ENCODE measurements at places on chromosomes 4 and X.

DNA sequence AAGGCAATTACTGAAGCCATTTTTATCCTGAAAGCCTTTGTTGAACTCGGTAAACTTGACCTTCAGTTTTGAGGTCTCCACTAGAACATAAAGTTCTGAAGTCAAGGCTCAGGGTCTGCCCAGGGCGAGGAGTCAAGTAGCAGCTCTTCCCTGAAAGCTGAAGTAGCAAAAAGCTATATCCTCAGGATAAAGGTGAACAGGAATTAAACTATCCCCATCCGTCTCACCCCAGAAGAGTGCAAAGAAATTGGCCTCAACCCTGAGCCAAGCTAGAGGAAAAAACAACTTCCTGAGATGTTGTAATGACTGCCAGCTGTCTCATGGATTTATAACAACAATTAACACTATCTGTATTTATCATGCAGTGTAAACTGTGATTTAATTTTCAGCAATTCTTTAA is 590.8 kb downstream of the SPRY1 start:
- H3K4me3 ChIP-seq = no peak overlapping the region
- no peak overlapping the region for H3K27ac ChIP-seq
- H3K36me3 ChIP-seq = no peaks in the 10 kb centered on the region
- DNase-seq = no peak
- no peaks in the 10 kb centered on the region for H3K4me1 ChIP-seq

- H3K4me1 ChIP-seq = no peaks in the 10 kb centered on the region
Measured at GRCh38 chrX:37405956-37406355, 56.8 kb downstream of the PRRG1 start.

DNA sequence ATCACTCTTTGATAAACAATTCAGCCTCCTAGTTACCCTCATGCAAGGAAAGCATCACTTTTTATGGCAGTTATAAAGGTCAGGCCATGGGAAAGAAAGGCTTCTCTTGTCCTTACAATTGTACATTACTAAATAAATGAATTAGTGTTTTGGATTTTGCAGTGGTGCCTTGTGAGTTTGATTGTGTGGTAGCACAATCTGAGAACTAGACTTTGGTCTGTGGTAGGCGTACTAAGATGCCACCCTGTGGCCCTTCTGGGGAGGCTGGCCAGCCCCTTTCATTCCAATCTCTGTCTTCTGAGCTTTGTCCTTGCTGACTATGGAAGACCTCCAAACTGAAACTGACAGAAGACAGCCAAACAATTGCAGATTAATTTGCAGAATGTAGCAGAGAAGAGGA is 14.6 kb upstream of the HNRNPD start:
- H3K27me3 ChIP-seq = peaks cover 6% of the 10 kb centered on the region
- H3K36me3 ChIP-seq = no peaks in the 10 kb centered on the region
- H3K4me1 ChIP-seq = no peaks in the 10 kb centered on the region
- H3K27ac ChIP-seq = no peak overlapping the region

GRCh38 chr4:95545546-95545945 is 3.2 kb downstream of the UNC5C start:
- H3K4me3 ChIP-seq = no peak overlapping the region
- H3K4me1 ChIP-seq = peaks cover 6% of the 10 kb centered on the region
- no peak overlapping the region for H3K27ac ChIP-seq
- DNase-seq = no peak

DNA sequence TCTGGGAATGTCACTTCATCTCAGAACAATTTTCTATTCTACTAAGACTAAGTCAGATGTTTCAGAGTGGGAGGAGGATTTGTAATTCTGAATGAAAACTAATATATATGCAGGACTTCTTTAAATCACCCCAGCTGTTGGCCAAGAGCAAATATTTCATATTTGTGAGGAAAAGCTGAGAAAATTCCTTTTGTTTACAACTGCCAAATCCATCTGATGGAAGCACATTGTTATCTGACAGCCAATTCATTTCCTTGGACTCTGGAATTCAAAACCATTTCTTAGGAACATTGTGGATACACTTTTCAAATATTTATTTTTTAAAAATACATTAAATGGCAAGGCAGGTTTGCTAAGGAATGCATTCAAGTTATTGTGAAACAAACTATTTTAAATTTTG is 8.0 kb downstream of the SLIT2 start:
- no peak for DNase-seq
- peaks cover 11% of the 10 kb centered on the region for H3K27me3 ChIP-seq
- no peaks in the 10 kb centered on the region for H3K36me3 ChIP-seq
- H3K27ac ChIP-seq = no peak overlapping the region
- no peaks in the 10 kb centered on the region for H3K4me1 ChIP-seq
- no peak overlapping the region for H3K4me3 ChIP-seq

DNA sequence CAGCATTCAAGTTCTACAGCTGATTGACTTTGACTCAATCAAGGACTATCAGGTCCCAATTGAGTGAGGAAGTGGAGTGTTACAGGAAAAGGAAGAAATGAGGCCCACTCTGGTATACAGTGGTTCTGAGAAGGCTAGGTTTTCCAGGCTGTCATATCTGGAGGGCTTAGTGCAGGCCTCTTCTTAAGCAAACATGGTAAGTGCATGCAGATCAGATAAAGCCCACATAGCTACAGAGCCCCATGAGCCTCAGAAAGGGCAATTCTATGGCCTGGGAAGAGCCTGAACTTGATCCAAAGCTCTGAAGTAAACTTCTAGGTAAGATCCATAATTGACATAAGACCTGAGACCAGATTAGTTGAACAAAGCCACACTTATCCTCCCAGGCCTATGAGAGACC is 29.0 kb upstream of the MAOA start:
- H3K27ac ChIP-seq = no peak overlapping the region
- H3K4me3 ChIP-seq = no peak overlapping the region
- no peaks in the 10 kb centered on the region for H3K4me1 ChIP-seq

DNA sequence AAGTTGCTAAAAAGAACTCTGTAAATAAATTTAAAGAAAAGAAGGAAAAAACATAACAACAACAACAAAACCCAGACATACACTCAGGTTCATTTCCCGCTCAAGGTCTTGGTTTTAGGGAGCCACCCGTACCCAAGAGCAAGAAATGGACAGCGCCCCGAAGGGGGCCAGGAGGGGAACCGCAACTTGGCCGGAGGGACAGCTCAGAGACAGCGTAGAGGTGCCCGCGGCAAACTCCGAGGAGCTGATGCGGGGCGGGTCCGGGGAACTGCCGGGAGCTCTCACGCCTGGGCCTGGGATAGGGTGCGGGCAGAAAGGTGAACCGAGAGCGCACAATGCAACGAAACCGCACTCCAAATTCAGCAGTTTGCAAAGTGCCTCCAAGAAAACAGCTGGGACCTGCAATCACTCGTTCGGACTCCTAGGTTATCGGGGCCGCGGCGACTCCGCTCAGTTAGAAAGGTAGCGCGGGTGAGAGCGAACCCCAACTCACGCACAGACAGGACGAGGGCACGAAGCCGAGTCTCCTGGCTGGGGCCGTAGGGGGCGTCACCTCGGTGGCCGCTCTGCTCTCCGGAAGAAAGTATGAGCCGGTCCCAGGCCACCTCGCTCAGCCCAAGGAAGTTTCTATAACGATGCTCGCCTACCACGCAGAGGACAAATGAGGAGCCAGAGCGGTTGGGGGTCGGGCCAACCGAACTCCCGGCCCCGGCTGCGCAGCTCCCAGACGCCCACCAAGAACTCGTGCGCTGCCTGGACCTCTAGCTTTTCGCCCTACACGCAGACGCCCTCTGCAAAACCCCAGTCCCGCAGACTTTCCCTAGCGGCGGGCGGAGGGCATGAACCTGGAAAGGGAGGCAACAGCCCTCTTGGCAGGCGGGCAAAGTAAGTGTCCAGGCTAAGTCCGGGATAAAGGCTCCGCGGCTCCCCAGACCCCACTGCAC is 1.4 kb downstream of the NDNF start:
- H3K4me3 ChIP-seq = peak overlapping the region; percentile 86
- DNase-seq = peak; percentile 17
- peaks cover 6% of the 10 kb centered on the region for H3K27me3 ChIP-seq
- H3K36me3 ChIP-seq = no peaks in the 10 kb centered on the region
- H3K4me1 ChIP-seq = peaks cover 31% of the 10 kb centered on the region

GRCh38 chr4:1564535-1565375 is 119.4 kb downstream of the FAM53A start:
- DNase-seq = no peak
- no peak overlapping the region for H3K4me3 ChIP-seq
- H3K36me3 ChIP-seq = no peaks in the 10 kb centered on the region

GRCh38 chr4:978957-979701 is 5.8 kb upstream of the DGKQ start:
- no peaks in the 10 kb centered on the region for H3K36me3 ChIP-seq
- DNase-seq = no peak
- H3K27ac ChIP-seq = no peak overlapping the region
- H3K4me1 ChIP-seq = peaks cover 8% of the 10 kb centered on the region
- no peak overlapping the region for H3K4me3 ChIP-seq
- no peaks in the 10 kb centered on the region for H3K27me3 ChIP-seq

DNA sequence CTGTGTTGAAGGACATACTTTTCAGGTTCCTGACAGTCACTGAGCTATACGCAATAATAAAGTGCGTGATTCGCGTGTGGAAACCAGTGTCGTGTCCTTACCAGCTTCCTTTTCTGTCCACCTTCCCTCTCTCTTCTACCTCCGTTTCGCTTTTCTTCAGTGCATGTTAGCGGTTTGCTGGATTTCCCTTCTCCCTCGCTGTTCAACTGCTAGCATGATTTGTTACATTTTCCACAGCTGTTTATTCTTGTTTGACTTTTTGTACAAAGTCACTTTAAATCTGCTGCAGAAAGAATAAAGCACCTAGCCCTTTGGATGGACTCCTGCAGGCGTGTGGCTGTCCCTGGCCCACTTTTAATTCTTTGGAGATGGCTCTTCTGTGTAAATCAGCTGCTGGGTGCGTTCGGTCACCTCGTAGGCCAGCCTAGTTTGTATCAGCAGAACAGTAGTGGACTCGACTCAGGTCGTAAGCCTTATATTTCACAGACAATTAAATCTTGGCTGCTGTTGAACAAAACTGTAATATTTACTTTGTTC is 8.9 kb upstream of the HAND2 start:
- H3K27me3 ChIP-seq = peaks cover 78% of the 10 kb centered on the region
- no peak for DNase-seq
- H3K27ac ChIP-seq = no peak overlapping the region
- H3K36me3 ChIP-seq = peaks cover 2% of the 10 kb centered on the region
- peaks cover 19% of the 10 kb centered on the region for H3K4me1 ChIP-seq
- H3K4me3 ChIP-seq = peak overlapping the region; percentile 88

DNA sequence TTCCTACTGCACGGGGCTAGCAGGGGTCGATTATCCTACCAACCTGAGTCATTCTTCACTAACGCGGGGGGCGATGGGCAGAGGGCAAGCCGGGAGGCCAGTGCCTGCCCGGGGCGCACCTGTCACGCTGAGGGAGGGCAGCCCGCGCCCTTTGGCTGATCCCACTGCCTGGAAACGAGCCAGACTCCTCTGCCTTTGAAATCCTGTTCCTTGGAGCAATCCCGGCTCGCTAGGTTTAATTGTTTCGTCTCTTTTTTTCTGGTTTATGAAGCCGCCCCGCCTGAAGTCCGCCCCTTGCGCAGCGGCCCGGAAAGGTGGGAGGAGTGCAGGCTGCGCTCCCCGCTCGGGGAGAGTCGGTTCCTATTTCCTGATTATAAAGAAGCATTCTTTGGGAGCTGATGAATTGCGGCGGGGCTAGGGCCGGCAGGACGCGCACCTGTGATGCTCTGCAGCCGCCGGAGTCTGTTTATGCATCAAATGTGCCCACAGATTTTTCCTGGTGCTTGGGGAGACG is 484.2 kb downstream of the BCOR start:
- DNase-seq = no peak
- peaks cover 21% of the 10 kb centered on the region for H3K4me1 ChIP-seq
- H3K36me3 ChIP-seq = peaks cover 5% of the 10 kb centered on the region

DNA sequence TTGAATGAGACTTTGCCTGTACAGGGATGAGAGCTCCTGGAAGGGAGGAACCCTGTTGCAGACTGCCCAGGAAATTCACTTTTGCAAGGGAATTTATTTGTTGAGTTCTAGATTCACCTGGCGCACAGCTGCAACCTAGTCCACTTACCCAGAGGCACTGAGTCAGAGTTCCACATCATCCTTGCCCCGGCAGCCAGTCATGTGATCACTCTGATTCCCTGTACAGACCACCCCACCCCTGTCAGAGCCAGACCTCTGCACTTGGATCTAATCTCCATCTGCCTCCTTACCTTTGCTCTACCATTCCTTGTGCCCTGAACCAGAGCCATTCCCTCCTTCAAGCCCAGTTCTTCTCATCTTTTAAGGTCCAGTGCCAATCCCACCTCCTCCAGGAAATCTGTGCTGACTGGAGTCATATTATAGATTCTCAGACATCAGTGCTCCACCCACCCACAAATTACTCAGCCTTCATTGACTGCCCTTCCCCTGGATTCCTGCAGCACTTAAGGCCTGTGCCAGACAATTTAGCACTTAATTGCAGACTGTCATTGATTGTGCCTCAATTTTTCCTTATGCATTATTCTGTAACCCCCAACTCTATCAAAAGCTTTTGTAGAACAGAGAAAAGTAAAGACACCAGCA is 84.1 kb upstream of the MAGEA4 start:
- H3K4me3 ChIP-seq = no peak overlapping the region
- no peak overlapping the region for H3K27ac ChIP-seq
- DNase-seq = no peak
- H3K27me3 ChIP-seq = peaks cover 25% of the 10 kb centered on the region
- no peaks in the 10 kb centered on the region for H3K36me3 ChIP-seq

GRCh38 chr4:123659730-123660129 is 263.1 kb downstream of the SPRY1 start:
- DNase-seq = no peak
- H3K27me3 ChIP-seq = no peaks in the 10 kb centered on the region
- H3K4me1 ChIP-seq = no peaks in the 10 kb centered on the region
- H3K27ac ChIP-seq = no peak overlapping the region

GRCh38 chrX:1500701-1501624 is 36.0 kb downstream of the P2RY8 start:
- H3K4me1 ChIP-seq = peaks cover 54% of the 10 kb centered on the region
- peak overlapping the region; percentile 55 for H3K4me3 ChIP-seq
- H3K36me3 ChIP-seq = no peaks in the 10 kb centered on the region

DNA sequence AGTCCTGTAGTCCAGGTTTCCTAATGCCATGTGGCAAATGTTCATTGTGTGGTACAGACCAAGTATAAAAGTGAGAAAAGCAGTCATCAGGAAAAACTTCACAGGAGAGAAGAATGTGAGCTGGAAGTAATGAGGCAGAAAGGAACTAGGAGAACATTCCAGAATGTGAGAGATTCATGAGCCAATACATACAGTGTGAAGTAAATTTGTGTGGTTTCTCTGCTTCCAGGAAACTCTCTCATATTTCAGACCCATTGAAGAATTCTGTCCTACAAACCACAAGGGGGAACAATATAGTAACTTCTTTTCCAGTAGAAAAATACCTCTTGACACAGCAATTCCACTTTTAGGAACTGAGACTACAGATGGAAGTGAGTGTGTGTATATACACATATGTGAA is 136.5 kb downstream of the RNF150 start:
- no peak for DNase-seq
- no peaks in the 10 kb centered on the region for H3K36me3 ChIP-seq
- H3K4me1 ChIP-seq = no peaks in the 10 kb centered on the region
- H3K27me3 ChIP-seq = no peaks in the 10 kb centered on the region
- no peak overlapping the region for H3K4me3 ChIP-seq

Measured in naive thymus-derived CD8-positive, alpha-beta T cell (primary cell).